ENCODE measurements at places on chromosomes 12 and 14.
A peak's percentile ranks its signal among the peaks of the same experiment; 100 is the strongest.

DNA sequence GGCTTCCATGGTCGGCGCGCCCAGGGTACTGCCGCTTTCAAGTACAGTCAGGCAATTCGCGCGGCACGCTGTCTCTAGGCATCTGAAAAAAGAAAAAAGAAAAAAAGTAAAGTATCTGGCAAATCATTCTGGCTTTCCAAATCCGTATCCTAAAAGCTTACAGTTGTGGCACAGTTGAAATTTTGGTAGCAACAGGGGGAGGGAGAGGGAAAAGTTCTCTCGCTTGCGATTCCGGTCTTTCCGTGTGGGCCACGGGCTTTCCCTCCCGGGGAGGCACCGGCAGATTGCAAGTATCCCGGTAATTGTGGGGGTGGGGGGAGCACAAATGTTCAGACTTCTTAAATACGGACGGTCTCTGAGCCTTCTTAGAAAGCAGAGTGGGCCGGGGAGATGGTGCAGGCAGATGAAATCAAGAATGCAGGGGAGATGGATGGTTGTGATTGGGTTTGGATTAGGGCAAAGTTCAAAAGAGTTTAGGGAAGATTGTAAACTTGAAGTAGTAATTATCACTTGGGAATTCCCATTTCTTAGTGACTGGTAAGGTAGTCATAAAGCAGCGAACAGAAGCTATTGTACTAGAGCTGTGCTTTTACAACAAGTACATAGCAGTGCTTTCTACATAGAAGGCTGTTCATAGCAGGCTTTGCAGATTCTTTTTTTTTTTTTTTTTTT lies 1.2 kb downstream of the SOCS2 start:
- no peak for DNase-seq

DNA sequence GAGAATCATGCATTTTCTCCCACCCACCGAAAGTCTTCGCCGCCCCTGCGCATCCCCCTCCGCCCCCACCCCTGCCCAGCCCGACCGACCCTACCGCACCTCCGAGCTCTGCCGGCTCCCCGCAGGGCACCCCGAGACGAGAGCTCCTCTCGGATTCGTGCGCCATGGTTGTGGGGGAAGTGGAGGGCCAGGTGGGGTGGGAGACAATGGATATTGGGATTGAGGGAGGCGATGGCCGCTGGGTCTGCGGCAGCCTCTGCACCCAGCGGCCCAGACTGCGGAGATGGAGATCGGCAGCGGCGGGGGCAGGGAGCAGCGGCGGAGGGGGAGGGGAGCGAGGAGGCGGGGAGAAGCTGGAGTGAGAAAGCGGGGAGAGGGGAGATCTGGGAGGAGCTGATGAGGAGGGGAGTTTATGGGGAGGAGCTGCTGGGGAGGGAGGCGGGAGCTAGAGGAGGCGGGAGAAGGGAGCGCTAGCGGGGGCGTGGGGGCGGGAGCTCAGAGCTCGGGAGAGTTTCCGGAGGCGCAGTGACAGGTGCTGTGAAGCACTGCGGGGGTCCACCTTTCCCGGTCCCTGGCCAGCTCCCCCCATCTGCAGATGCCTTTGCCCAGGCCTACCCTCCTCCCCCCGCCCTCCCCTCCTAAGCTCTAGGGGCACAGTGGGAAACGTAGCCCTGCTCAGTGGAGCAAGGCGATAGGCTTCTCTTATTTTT lies at the start of gene SALL2:
TSS of gene SALL2 (minus strand) at position 385 of the 710 bp plus-strand sequence. CDS start at position 166, 219 bp downstream.
- DNase-seq, result peak; percentile 26

DNA sequence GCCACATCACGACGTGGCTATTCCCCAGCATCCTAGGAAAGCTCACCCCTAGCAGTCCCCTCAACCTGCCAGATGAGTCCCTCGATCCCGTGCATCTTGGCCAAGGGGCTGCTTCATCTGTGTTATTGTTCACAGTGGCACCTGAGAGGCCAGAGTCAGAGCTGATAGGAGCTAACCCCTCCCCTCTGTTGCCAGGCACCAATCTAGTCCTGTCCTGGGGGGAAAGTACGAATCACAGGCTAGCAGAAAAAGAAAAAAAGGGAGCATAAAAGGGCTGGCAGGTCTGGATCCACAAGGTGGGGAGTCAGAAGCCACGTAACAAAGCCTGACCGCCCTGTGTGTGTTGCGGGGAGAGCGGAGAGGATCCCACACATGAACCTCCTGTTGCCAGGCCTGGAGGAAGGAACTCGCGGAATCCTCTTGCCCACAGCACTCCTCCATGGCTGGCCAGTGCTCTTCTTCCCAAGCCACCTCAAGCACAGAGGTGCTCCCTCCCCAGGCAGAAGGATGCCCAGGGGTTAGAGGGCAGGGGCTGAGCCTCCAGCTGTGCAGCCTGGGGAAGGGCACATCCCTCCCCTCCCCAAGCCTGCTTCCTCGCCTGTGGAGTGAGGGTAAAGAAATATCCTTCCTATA lies 91.8 kb downstream of the ITPK1 start:
- no peak for DNase-seq

DNA sequence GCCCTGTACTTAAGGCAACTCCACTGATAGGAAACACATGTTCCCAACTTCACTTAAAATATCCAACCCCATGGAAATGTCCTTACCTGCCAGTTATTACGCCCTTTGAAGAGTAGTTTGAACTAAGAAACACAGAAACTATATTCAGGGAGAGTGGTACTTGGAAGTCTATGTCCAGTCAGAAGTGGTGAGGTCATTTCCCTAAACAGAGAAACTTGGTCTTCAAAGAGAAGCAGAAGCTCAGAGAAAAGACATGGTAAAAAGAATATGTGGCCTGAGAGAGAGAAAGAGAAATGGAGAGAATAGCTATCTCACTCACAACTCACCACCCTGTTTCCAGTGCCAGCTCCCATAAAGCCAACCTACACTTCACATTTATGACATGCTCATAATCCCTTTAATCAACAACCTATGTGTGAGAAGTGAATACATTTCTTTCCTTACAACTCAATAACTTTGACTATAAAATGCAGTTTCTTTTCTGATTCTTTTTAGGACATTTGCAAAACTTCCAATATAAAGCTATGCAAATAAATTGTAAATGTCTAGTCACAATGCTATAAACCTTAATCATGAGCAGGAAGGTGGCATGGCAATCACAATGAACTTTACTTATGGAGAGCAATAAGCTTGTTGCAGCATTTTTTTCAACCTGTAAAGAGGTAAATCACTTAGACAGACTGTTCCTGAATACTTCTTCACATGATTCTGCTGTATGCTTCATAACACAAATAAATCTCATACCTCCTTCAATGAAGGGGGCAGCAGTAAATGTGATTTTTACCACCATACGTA lies 67.1 kb downstream of the CPNE8 start:
- no peak for DNase-seq

- DNase-seq, result no peak
Measured at GRCh38 chr12:40502322-40502721, 189.9 kb upstream of the CNTN1 start.

DNA sequence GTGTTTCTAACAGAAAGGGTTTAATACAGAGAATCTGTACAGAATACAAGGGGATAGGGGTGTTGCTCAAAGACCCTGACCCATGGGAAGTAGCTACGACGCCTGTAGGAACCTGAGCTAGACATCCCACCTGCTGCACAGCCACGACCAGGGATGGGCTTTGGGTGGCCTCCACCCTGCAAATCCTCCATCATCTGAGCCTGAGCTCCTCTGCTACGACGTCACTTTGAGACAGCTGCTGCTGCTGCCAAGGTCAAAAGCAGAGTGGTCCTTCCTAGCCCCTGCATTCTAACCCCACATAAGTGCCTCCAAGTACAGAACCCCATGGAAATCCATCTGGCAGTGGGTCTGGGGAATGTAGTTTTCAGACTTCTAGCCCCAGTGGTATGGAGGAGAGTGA lies 43.8 kb downstream of the JAG2 start:
- no peak for DNase-seq

DNA sequence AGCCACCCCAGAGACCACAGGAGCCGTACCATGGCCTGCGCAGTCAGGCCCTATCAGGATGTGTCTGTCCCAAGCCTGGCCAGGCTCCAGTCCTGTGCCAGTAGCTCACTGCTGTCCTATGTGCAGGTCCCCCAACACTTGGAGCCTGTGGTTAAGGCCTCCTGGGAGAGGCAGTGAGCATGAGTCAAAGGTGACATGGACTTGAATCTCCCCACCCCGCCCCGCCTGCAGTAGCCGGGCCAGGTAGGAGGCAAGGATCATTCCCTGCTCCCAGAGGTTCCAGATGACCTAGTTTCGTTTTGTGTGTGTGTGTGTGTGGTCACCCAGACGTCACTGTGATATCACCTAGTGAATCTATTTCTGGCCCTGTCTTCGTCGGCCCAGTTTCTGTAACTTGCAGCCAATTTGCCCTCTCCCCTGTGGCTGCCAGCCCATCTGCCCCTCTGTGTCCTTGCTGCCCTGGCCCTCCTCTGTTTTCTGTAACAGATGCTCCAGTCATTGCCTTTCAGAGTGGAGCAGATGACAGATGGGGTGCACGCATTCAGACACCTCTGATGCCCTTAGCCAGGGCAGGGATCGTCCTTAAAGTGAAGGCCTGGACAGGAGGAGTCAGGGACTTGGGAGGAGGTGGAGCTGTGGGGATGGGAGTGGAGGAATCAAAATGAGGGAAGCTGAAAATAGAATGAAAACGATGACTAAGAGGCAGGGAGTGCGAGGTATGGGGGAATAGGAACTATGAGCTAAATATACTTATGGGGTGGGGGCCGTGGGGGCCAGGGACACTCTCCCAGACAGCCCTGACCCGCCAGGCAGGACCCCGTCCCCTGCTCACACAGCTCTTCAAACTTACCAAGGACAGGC lies 37.4 kb downstream of the SLC6A12 start:
- no peak for DNase-seq

- DNase-seq, result no peak
Measured at GRCh38 chr12:82725741-82726140, 39.0 kb downstream of the TMTC2 start.

DNA sequence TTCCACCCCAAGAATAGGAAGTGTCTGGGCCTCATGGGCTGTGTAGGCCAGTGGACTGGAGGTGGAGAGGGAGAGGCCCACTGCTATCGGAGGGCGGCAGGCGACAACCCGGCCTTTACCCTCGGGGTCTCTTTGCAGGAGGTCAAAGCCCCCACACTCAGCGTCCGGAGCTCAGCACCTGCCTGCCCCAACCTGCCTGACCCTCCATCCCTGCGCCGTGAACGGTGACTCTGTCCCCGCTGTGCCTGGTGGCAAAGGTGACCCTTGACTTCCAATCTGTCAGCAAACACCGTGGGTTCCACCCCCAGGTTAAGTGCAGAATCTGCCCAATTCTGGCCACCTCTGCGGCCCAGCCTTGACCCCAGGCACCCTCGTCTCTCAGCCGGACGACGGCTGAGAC lies 15.7 kb upstream of the GALNT9 start:
- DNase-seq, result no peak

GRCh38 chr12:53143355-53143754 lies 37.2 kb upstream of the ZNF740 start:
- no peak for DNase-seq

GRCh38 chr12:102356690-102357089 lies 123.7 kb downstream of the IGF1 start:
- DNase-seq, result no peak

DNA sequence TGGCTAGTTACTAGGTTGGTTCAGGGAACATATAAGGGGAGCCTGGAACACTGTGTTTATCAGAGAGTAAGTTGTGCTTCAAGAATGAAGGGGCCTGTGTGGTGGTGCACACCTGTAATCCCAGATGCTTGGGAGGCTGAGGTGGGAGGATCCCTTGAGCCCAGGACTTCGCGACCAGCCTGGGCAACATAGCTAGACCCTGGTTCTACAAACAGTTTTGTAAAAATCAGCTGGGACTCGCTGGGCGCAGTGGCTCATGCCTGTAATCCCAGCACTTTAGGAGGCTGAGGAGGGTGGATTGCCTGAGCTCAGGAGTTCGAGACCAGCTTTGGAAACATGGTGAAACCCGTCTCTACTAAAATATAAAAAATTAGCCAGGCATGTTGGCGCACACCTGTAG lies 42.1 kb upstream of the GPR132 start:
- no peak for DNase-seq

DNA sequence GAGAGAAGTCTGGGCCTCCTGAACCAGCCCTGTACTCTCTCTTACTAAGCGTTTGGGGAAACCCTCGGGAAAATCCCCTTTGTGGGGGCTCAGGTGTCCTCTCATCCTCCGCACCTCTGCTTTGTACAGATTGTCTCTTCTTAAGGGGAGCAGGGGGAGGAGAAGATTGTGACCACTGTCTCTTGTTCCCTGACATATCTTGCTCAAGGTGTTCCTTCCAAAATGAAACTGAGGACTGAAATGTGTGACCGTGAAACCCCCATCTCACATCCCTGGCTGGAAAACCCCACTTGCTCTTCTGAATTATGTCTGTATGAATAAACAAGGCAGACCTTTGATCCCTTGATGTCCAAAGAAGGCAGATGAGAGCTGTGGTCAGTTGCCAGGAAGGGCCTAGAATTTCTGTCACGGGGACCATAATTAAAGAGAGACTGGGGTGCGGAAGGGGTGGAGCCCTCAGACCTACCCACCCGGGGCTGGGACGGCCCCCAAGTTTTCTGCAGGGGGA lies 369.8 kb downstream of the AACS start:
- no peak for DNase-seq

GRCh38 chr12:98955284-98955683 lies 310.2 kb downstream of the APAF1 start:
- DNase-seq, result no peak

GRCh38 chr12:54304187-54304810 lies 3.5 kb upstream of the NFE2 start:
- DNase-seq, result no peak

GRCh38 chr14:63438065-63438757 lies 105.0 kb downstream of the PPP2R5E start:
- peak; percentile 94 for DNase-seq

DNA sequence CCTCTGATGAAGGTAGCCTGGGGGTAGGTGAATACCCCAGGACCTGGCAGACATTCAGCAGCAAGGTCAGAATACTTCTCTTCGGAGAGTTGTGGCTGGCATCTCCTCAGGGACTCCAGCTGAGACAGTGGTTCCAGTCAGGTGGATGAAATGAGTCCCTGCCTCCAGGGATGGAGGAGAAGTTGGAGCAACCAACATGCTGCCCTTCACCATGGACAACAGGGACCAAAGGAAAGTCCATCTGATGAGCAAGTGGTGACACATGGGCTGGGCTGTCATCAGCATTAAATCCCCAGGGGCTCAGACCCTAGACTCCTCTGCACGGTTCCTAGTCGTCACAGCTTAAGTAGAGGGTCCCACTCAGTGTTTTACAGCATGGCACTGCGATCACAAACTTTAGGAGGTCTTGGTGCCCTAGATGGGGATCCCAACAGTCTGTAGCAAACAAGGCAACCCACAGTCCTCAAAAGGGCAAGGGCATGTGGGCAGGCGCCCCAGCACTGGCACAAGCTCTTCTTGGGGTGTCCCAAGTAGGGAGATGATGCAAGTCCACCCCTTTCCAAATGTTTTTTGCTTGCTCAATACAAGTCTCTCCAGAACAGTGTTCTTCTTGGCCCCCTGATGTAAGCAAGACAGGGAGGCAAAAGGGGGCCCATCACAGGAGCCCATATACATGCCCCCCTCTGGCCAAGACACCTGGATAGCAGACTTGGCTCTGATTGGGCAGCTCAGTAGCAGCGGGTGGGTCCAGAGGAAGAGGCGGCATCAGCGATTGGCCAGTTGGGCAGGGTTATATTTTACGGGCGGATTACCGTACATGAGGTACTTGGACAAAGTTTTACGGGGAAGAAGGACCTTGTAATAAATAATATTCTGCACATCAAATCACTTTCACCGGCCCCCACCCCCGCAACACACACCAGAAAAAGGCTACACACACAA lies 10.8 kb upstream of the CDH24 start:
- DNase-seq, result no peak

GRCh38 chr14:95828649-95829265 lies 47.9 kb upstream of the TUNAR start:
- DNase-seq, result no peak

All from fibroblast of the conjunctiva (primary cell).